ENCODE measurements at places on chromosomes 6 and 20. TPM values are rescaled to one million over a fixed set of nuclear protein-coding genes. Genes with fewer than 3 reads are reported as not detected.
A peak's percentile ranks its signal among the peaks of the same experiment; 100 is the strongest.

DNA sequence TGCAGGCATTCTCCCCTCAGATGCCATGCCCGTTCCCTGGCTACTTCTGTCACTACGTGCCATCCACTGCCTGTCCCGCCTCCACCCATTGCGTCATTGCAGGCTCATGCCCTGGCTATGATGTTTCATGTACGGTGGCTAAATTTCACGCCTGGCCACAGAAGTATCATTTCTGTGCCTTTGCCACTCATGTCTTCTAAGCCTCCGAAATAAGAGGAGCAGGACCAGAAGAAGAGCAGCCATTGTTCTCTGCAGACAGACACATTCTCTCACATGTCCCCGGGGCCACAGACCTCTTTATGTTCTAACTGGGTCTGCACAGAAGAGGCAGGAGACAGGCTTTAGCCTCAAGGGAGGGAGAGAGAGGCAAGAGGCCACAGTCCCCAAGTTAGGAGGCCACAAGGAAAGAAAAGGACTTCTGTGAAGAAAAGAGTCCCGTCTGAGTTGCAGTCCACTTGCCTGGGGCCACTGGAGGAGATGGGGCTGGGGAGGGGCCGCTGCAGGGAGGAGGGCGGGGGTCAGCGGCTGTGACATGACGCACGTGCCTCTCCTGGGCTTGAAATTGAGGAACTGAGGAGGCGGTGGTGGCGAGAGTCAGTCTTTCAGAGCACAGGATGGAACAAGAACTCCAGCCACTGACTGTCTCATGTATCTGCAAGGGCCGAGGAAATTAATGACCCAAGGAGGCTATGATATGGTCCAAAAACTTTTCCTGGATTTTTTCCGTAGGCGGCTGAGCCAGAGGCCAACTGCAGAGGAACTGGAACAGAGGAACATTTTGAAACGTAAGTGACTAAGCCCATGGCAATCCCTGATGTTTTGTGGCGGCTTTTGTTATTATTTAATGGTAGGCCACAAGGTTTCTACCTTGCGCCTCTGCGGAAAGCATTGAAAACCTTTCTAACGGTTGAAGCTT is 55.9 kb downstream of the TBC1D7 start:
- no peak for DNase-seq

- no peak for DNase-seq
Measured at GRCh38 chr6:72267470-72267869, 354.4 kb upstream of the KCNQ5 start.

GRCh38 chr20:23039885-23040508 is 4.9 kb downstream of the SSTR4 start:
- DNase-seq, result no peak

DNA sequence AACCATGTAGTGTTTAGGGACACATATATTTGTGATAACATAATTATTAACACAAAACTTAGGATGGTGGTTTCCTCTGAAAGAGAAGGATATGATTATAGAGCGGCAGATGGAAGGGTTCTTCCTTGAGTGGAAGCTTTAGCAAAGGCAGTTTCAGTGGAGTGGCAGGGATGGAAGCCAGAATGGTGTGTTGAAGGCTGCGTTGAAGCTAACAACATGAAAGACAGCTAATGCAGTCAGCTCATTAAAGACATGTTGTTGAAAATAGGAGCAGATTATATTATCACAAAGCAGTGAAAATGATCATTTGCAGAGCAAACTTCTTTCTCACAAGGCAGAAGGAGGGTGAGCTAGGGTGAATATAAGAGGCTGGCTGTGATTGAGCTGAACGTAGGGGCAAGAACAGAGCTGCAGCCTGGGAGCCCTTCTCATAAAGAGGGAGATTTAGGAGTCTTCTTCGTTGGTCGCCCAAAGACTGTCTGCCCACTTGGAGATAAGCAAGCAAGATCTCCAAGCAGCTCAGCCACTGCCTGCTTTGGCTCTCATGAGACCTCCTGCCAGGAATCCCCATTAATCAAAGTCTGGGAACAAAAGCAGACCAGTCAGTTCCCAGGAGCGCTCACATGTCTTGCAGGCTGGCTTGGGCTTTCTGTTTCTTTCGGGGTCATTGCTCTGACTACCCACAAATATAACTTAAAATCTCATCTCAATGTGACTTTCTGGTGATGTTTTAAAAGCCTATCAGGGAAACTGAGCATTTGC is 2.6 kb upstream of the ANKRD6 start:
- no peak for DNase-seq

- no peak for DNase-seq
Measured at GRCh38 chr6:12229332-12229731, 60.8 kb upstream of the EDN1 start.

Gene BMP2
- total RNA-seq, result 1.2 TPM

Gene TBPL1
- 39.8 TPM for total RNA-seq

- no peak for DNase-seq
Measured at GRCh38 chr6:34232901-34233300, 3.8 kb upstream of the HMGA1 start.

DNA sequence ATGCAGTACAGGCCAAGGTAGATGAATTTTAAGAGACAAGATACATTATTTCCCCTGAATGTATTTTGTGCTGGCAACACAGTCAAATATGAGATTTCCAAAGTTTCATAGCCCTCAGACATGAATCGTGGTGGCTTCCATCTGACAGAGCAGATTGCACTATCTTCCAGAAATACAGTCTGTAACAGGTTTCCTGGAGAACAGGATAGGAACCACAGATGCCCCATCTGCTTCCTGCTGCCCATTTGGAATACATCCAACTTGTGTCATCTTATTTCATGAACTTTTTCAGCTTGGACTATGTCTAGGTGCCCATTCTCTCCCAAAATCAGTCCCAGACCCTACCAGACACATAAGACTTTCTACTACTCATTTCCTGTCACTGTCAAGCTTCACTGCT is 426.0 kb downstream of the KIF16B start:
- no peak for DNase-seq

Gene DIDO1
- total RNA-seq, result 71.6 TPM

Gene PEX3
- total RNA-seq, result 15.7 TPM

DNA sequence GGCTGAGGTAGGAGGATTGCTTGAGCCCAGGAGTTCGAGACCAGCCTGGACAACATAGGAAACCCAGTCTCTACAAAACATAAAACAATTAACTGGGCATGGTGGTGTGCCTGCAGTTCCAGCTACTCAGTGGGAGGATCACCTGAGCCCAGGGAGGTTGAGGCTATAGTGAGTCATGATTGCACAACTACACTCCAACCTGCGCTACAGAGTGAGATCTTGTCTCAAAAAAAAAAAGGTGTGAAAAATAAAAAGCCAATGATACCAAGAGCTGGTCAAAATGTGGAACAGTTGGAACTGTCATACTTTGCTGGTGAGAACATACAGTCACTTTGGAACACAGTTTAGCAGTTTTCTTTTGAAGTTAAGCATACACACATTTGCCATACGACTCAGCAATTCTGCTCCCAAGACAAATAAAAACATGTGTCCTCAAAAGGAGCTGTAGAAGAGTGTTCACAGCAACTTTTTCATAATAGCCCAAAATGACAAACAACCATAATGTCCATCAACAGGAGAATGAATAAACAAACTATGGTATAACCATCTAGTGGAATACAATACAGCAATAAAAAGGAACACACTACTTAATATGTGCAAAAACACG is 21.6 kb upstream of the FKBP5 start:
- no peak for DNase-seq

GRCh38 chr6:104700371-104701185 is 159.1 kb downstream of the HACE1 start:
- no peak for DNase-seq

Gene VWA7
- total RNA-seq, result 1.2 TPM

DNA sequence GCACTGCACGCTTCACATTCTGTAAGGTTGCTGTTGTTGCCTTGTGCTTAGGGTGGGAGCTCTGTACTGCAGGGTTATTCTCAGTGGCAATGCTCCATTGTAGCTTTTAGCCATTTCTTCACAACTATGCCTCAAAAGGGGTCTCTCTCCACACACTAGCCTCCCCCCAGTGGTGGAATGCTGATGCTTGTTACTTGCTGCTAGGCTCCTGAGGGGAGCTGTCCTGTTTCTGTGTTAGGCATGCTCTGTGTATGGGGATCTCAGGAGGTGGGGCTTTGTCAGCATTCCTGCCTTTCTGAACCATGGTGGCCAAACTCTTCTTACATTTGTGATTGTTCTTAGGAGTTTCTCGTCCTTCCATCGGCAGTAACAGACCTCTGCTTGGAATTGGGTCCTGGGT is 18.8 kb downstream of the TMEM170B start:
- DNase-seq, result peak; percentile 32

- peak; percentile 36 for DNase-seq
Measured at GRCh38 chr6:41723530-41724227, 11.7 kb downstream of the TFEB start.

GRCh38 chr20:59082077-59082740 is 39.6 kb upstream of the PRELID3B start:
- no peak for DNase-seq

Gene CAP2
- 7.2 TPM for total RNA-seq

Gene EPPIN
- total RNA-seq, result 0.23 TPM

- DNase-seq, result no peak
Measured at GRCh38 chr6:149054559-149055194, 262.8 kb upstream of the TAB2 start.

Gene PRSS16
- total RNA-seq, result 21.1 TPM

DNA sequence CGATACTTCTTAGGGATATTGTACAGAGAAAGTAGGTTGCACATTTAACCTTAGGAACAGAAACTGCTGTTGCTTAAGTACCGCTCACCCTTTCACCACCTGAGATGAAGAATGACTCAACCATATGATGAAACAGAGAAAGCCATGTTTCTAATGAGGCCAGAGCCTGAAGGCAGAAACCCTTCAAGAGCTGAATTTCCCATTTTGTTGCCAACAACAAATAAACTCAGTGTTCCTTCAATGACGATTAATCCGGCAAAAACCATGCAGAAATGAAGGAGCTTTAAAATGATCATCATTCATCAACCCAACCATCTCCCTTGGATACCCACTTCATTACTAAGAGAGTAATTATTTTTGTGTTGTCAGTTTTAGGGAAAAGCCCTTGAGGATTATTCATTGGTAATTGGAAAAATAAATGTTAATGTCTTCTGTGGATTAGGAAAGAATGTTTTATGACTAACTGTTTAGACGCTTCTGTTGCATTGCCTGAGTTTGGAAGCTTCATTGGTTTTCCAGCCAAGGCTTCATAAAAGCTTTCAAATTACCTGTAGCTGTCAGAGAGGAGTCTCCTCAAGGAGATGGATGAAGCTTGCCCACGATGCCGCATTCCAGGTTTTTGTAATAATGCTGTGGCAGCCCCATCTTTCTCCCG is 112.1 kb upstream of the IYD start:
- DNase-seq, result no peak
